ENCODE measurements at places on chromosomes 4 and X.

DNA sequence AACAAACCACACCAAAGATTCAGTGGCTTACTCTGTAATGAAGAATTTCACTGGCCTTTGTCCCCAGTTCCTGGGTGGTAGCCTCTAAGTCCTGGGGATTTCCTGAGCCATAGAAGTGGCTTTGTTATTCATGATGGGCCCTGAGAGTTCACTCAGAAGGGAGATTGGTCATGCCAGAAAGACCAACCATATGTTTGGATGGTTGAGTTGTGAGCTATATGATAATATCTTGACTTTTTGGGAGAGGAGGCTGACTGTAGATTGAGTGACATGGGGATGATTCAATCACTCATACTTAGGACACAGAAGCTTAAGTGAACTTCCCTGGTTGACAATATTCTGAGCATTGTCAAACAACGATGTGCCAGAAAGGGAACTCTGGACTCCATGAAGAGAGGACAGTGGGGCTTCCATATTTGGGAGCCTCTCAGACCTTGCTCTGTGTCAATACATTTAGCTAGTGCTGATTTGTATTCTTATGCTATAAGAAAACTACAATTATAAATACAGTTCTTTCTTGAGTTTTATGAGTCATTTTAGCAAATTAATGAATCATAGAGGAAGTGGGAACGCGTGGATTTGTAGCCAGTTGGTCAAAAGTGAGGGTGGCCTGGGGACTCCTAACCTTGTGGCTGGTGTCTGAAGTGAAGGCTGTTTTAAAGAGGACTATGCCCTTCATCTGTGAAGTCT is 392.0 kb downstream of the GBA3 start:
- no peak for DNase-seq

DNA sequence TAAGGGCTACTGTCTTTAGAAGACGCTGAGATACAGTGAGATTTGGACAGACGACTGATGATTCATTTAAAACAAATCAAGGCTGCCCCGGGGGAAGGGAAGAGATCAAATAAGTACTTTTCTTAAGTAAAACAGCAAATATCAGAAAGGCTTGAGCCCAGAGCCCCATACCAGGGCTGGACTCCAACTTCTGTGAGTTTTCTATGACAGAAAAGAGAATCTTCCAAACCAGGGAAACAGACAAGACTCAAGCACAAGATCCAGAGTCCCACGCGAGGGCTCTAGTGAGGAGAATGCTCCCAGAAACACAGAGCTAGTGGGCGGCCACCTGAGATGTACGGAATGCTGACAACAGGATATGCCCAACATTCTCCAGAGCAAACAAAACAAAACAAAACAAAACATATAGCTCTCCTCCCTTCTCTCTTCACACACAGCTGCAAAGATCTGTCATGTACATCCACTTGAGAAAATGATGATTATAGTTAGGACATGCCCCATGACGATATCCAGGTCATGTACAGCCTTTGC is 13.1 kb downstream of the ACSL1 start:
- DNase-seq = no peak

GRCh38 chr4:66328803-66329574 is 658.7 kb upstream of the EPHA5 start:
- no peak for DNase-seq

GRCh38 chr4:15317246-15317645 is 110.6 kb upstream of the C1QTNF7 start:
- no peak for DNase-seq
